ENCODE measurements at places on chromosomes 6 and 20.

DNA sequence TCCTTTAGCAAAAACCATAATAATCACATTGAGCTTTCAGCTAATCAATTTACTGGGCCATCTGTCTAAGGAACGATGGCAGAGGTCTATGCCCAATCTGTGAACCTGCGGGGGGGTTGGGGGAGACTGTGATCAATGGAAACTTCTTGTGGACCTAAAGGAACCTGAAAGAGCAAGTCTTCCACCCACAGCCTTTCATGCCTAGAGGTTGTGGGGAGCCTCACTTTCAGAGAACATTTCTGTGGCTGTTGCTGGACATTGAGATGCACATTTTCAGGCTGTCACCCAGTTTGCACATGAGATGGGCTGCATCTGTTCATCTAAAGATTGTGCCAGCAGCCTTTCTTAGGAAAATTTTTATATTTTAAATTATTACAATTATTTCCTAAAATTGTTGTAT, 310.0 kb upstream of the SPTLC3 start:
- no peak for DNase-seq

- DNase-seq: no peak
Observed at GRCh38 chr20:7136886-7137285, 369.4 kb downstream of the BMP2 start.

DNA sequence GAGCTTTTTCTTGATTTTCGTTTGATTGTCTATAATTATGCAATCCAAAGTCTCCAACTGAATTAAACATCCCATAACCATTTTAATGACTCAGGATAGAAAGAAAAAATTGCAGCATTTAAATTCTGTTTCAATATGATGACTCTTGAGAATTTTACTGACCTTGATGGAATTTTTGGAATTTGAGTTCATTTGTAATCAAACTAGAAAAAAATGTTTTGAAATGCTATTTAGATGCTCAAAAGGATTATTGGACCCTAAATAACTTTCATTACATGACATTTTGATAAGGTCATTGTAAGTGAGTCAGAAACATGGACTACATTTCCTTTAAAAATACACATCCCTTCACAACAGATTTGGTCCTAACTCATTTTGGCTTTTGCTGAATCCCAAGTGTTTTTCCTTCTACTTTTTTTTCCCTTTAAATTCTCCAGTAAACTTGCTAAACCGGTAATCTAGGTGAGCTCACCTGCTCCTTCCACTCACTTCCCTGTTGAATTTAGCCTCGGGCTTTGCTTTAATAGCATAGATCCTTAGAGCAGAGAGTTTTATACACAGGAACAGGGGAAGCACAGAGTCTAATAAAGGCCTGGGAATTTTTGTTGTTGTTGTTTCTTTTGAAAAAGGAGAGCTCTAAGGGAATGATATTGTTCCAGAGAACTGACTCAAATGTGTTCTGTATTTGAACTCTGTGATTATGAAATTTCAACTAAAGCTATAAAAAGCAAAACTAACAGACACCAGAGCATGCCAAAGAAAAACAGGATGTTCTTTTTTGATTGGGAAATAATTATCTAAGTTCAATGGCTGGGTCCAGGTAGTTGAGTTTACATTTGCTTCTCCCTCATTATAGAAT, 1088.2 kb upstream of the CITED2 start:
- no peak for DNase-seq

DNA sequence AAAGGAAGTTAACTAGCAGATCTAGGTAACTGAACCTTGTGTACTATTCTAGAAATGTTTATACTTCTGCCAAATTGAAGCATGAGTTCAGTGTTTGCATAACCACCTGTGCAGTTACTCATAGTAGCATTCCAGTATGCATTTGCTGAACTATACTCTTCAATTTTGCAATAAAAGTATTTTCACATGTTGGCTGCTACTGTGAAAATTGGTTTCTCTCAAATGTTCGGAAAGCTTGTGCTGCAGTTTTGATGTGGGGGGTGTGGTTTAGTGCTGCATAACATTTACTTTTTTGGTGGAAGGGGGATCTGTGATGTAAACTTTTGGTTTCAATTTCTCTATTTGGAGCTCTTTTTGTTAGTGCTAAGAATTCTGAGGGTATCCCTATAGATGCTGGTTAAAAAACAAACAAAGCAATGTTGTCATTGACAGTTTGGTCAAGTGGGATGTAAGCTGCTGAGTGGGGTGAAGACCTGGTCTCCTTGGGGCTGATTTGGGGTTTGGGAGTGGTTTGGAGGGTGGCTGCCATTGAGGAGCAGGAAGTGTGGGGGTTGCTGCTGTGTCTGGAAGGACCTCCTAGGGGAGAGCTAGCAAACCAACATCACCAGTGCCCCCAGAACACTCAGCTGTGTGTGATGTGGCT, 87.8 kb downstream of the CARMIL1 start:
- DNase-seq: peak; percentile 54

GRCh38 chr6:7156643-7157278, 49.0 kb downstream of the RREB1 start:
- no peak for DNase-seq

GRCh38 chr6:141118991-141119390, 1013.7 kb upstream of the GJE1 start:
- no peak for DNase-seq

DNA sequence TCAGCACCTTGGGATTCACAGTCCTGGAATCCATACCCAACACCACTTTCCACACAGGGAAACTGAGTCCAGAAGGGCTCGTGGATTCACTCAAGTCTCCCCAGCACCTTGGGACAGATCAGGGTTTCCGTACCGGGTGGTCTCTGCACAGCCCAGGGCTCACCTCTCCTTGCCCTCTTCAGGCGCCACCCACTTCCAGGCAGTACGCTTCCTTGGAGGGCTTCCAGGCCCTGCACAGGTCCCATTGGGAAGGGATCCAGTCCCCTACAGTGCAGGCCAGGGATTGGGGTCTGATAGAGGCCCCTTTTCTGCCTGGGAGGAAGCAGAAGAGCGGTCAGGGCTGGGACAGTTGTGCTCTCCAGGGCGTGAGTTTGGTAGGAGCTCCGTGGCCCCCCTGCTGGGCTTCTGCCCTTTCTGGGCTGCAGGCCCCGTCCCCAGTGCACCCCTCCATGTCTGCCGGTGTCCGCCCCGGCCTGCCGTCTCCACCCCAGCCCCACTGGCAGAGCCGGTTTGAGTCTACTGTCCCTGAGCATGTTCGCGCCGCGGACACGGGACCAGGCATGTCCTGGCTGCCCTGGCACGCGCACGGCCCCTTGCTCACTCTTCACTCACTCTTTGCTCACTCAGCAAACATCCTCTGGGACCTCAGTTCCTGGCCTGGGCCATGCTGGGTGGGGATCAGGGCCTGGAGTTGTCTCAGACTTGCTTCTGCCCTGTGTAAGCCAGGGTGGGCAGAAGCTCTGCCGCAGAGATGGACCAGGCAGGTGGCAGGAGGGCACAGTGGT, 12.6 kb downstream of the SRC start:
- no peak for DNase-seq

DNA sequence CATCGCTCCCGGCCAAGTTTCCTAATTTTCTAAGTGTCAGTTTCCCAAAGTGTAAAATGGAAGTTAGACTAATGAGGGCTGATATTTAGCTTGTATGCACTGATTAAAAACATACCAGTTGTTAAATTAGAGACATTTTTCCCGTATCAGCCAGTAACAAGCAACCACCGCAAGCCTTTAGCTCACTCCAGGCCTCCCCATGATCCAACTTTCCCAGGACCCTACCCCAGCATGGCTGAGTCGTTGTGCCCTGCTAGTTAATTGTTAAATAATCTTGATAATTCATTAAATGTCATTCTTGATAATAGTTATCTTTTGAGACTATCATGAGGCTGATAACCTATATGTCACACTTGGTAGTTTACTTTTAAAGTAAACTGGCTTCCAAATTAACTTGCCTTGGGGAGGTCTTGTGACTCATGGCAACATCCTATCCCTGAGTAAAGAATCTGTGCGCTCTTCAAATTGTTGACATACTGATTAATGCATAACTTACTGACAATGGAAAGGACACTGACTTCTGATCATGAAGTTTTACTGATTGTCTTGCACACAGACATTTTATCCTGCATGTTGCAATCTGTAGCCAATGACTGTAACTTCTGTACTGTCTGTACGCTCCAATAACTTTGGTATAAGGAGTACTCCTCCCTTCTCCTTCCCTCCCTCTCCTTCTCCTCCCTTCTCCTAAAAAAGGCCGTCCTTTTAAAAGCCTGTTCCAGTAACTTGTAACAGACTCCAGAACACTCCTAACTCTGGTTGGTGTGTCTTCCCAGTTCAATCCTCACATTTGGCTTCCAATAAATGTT, 6.3 kb upstream of the GTF3C6 start:
- DNase-seq: no peak

- peak; percentile 72 for DNase-seq
Observed at GRCh38 chr6:34246563-34247391, 2.0 kb downstream of the SMIM29 start.

- DNase-seq: no peak
Observed at GRCh38 chr6:54100411-54101006, 10.7 kb upstream of the MLIP start.

DNA sequence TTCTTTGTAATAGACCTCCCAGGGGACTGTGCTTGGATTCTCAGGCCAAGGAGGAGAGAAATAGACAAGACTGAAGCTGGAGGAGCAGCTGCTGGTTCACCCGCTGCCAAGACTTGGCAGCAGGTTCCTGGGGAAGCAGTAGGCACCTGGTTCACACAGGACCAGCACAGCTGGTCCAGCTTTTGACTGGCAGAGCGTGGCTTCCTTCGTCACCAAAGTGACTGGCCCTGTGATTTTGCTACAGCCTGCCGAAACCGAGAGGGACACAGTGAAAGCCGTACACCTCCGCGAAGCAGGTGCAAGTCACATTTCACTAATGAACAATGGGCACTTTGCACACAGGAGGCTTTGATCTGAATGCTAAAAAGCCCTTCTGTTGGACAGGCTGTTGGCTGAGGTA, 199.0 kb downstream of the RNF144B start:
- no peak for DNase-seq

GRCh38 chr6:25196464-25196863, 82.7 kb upstream of the CARMIL1 start:
- no peak for DNase-seq

DNA sequence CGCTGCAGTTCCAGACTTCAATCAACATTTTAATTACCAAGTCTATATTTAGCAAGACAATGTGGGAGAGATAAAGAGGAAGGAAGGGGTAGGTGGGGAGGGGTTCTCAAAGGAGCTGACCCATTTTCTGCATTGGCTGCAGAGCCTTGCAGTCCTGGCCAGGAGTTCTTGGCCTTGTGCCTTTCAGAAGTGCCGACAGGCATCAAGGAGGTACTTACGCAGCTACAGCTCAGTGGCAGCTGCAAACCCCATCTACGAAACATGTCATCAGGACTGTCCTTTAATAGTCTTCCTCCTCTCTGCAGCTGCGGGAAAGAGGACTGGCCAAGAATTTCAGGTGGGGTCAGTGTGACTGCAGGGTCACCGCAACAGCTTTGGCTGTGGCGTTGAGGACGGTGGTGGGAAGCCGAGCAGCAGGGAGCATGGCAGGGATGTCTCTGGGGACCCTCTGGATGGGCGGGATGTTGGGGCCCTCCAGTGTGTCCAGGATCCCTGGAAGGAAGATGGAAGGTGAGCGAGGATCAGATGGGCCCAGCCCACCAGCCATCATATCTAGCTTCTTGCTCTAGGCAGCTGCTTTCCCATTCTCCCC, 1.8 kb upstream of the LRRC73 start:
- DNase-seq: no peak

- no peak for DNase-seq
Observed at GRCh38 chr6:164124986-164125385, 710.5 kb downstream of the QKI start.

DNA sequence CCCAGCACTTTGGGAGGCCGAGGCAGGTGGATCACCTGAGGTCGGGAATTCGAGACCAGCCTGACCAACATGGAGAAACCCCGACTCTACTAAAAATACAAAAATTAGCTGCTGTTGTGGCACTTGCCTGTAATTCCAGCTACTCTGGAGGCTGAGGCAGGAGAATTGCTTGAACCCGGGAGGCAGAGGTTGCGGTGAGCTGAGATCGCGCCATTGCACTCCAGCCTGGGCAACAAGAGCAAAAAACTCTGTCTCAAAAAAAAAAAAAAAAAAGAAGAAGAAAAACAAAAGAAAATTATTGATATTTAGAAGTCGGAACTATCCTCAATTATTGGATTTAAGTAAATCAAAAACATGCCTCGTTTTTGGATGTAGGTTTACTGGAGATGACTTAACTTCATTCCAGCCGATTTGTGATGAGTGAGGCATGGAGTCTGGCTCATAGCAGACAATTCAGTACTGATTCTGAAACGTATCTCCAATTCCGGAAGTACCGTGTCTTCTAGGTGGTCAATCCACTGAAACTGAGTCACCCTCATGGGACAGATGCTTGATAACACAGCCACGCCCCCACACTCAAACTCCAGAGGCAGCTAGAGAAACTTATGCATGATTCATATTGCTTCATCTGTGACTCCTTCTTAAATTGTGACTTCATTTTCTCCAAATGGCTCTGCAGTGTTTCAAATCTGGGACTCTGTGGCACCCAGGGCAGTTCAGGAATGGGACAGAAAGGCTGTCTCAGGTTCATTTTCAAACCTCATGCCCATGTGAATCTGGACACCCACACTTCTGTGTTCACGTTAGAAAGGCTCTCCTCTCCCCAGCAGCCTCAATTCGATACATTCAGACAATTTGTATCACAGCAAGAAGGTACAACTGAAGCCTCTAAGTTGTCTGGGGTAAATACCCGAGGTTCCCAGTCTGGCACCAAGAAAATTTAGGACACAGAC, 110.4 kb upstream of the ARMC2 start:
- peak; percentile 66 for DNase-seq

- DNase-seq: peak; percentile 71
Observed at GRCh38 chr6:32689531-32690501, 23.4 kb upstream of the HLA-DQB1 start.

DNA sequence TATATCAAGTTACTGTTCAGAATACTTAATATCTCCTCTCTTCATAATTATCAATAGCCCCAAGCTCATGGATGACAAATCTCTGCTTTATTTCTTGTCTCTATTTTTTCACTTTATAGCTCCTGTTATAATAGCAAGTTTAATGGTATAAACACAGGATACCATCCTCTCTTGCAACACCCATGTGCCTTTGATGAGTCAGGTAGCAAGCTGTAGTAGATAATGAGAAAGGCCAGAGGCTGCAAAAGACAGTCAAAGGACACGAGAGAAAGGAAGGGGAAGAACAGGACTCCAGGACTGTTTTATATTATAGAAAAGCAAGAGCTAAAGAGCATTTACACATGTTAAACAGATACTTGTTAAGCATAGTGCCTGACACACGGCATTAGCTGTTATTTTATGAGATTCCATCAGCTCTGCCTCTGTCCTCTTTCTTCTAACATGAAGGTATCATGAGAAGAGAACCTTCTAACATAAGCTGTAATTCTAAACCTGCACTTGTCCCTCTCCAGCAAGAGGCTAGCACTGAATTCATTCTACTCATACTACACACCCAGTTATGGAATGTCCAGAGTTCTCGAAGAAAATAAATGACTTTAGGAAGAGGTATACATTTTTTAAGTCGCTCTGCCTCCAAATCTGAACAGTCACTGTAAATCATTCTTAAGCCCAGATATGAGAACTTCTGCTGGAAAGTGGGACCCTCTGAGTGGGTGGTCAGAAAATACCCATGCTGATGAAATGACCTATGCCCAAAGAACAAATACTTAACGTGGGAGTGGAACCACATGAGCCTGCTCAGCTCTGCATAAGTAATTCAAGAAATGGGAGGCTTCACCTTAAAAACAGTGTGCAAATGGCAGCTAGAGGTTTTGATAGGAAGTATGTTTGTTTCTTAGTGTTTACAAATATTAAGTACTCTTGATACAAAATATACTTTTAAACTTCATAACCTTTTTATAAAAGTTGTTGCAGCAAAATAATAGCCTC, 45.0 kb downstream of the NT5E start:
- no peak for DNase-seq

- peak; percentile 64 for DNase-seq
Observed at GRCh38 chr6:53029257-53029656, 34.2 kb upstream of the GSTA4 start.

- DNase-seq: no peak
Observed at GRCh38 chr6:23036406-23036983, 467.1 kb downstream of the HDGFL1 start.

Measured in activated CD4-positive, alpha-beta T cell treated with anti-CD3 and anti-CD28 coated beads, Interleukin-10, Interleukin-2, amounts not matched to agents 100 ng/mL and 50 ng/mL, durations not matched to agents 16 hours and 8 hours (primary cell).